ENCODE measurements at places on chromosomes 7 and 10.

GRCh38 chr7:121530227-121531174, 134.4 kb upstream of the FAM3C start:
- no peak for DNase-seq

DNA sequence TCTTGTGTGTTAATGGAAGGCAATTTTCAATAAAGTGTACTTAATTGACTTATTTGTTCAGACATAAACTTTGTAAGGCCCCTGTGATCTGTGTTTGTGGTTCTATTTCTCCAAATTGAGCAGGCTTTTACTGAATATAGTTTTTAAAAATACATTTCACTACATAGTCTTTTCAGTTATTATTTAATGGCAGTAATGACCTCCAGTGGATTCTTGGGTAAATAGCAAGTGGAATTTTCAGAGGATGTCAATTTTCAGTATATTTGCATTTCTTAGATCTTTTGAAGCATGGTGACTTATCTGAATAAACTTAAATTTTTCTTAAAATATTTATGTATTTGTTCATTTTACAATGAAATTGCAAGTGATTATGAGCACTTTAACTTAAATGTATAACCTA, 203.1 kb upstream of the PCLO start:
- no peak for DNase-seq

DNA sequence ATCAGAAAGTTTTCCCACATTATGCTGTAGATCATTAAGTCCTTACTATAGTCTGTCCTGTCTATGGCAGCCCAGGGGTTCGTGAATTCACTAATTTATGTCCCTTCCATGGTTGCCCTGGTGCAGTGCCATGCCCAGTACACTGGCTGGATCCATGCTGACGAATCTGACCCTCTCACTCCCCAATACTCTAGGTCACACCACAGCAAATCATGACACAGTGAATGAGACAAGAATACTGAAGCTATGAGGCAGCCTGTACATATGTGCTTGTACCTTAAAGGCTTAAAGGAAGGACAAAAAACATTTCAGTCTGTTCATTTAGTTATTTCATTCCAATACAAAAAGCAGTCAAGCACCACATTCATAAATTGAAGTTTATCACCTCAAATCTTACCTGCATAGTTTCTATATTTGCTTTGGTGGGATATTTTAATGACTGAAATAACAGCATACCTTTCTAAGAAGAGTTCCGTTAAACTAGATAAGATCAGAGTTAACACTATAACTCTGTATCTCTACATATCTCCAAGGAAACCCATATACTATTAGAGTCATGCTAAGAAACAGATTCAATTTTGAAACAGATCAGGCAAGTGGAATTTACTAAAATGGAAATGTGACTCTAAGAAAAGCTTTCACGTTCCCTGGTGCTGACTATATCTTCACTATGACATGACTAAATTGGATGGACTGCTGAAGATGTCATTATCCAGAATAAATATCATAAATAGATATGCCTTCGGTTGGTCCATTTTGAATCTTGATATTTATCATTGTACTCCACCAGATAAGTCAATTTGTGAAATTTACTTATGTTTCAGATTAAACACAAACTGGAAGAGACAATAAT, 36.7 kb downstream of the OSBPL3 start:
- no peak for DNase-seq

DNA sequence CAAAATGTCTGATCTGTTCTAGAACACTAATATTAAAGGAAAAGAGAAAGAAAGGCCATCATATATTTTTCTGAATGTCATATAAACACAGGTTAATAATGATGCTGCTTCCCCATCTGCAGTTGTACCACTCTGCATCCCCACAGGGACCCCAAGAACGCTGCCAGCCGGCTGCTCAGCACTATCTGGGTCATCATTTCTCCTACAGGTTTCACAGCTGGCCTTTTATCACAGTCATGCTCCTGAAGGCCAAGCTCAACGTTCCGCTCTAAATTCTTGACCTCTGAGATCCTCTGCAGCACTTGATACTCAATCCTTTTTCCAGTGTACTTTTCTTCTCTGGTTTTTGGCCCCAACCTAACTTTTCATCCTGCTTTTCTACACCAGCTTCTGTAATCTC, 4.8 kb downstream of the IDI1 start:
- DNase-seq = no peak

DNA sequence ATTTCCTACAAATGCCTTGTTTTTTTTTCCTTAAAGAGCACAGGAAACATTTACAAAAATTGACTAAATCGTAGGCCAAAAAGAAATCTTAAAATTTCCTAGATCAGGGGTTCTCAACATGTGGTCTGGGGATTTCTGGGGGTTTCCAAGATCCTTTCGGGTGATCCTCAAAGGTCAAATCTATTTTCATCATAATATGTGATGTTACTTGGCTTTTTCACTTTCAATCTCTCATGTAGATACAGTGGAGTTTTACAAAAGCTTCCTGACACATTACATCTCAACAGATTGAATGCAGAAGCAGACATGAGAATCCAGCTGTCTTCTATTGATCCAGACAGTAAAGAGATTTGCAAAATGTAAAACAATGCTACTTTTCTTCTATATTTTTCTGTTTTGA, 497.3 kb downstream of the INHBA start:
- DNase-seq = no peak

- no peak for DNase-seq
These were observed 1.2 kb upstream of the ZNF655 start for GRCh38 chr7:99557196-99557607.

GRCh38 chr10:99981581-99982199, 28.1 kb downstream of the DNMBP start:
- DNase-seq = no peak

GRCh38 chr7:114392686-114393085, 21.9 kb upstream of the FOXP2 start:
- no peak for DNase-seq

DNA sequence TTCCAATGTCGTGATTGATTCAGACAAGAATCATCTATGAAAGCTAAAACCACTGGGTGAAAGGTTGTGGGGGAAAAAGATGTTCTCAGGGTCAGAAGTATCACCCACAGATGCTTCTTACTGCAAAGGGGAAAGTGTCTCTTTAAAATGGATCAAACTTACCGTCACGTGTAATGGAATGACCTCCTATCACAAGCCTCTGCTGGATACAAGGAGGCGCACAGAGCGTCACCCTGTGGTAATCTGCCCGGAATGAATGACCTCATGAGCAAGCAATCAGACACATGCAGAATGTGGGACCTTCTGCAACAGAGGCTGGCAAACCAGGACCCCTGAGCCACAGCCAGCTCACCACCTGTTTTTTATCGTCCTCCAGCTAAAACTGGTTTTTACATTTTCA, 33.0 kb downstream of the WIPF3 start:
- DNase-seq = no peak

GRCh38 chr7:48876087-48876486, 48.3 kb upstream of the CDC14C start:
- no peak for DNase-seq

Data from HuH-7.5 (cell line).